ENCODE measurements at places on chromosomes 3 and 15.

- no peak for DNase-seq
Measured at GRCh38 chr3:105493305-105493892, 126.7 kb downstream of the ALCAM start.

GRCh38 chr3:183117056-183117455, 17.8 kb upstream of the MCCC1 start:
- no peak for DNase-seq

- DNase-seq, result no peak
Measured at GRCh38 chr15:89553632-89554031, 21.6 kb upstream of the TICRR start.

DNA sequence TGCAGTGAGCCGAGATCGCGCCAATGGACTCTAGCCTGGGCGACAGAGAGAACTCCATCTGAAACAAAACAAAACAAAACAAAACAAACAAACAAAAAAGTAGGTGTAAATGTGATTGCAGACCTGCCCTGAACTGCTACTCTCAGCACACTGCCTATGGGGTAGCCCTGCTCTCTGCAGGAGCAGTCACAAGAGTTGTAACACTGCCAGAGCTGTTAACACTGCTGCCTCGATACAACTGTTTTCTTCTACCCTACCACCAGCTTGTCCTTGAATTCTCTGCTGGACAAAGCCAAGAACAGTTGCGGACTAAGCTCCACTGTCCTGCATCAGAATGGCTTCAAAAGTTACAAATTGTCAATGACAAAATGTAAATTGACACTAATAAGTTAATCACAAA, 89.3 kb downstream of the ALCAM start:
- no peak for DNase-seq

DNA sequence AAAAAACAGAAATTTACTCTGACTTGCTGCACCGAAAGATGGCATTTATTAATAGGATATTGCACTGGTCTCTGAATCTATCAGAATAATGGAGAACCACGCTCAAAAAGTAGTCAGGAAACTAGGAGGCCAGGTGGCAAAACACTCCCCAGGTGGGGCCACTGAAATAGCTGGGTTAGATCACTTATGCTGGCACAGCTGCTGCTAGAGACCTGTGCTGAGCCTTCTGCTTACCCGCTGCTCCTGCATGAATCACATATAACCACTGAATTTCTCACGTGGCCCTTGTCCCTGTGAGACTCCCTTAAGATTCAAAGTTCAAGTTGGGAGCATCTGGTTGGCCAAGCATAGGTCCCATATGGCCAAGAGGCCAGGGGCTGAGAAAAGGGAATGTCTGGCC, 66.0 kb upstream of the OXTR start:
- no peak for DNase-seq

DNA sequence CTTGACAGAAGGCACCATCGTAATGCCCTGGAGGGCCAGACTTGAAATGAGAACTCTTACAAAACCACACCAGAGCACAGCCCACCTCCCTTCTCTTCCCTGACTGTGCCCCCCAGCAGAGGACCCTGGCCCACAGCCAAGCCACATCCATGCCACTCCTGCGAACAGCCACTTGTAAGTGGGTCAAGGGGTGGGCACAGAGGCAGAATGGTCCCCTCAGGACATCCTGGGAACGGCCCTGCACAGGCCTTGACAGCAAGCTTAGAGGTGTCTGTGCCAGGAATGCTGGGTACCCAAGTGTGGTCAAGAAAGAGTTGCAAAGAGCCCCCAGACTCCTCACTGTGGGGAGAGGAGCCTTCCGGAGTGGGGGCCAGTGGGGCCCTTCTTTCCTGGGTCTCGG, 33.3 kb downstream of the HCN4 start:
- DNase-seq, result no peak

DNA sequence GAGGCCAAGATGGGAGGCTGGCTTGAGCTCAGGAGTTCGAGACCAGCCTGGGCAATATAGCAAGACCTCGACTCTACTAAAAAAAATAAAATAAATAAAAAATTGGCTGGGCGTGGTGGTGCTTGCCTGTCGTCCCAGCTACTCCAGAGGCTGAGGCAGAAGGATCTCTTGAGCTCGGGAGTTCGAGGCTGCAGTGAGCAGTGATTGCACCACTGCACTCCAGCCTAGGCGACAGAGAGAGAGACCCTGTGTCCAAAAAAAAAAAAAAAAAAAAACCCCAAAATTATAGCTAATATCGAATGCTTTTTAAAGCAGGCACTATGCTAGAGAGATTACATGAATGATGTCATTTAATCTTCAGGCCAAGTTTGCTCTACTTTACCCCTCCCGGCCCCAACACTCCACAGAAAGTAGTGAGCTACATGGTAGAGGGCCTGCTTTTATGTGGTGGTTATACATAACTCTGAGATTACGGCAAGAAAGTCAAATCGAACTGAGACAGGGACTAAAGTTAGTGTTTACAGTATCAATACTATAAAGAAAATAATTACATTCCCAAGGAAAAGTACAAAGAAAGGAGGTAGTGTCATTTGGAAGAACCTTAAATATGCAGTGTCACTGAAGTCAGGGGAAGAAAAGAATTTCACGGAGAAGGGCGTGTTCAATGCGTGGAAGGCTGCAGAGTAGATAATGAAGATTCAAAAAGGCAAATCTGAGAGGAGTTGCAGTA, 1.1 kb downstream of the ADPGK start:
- no peak for DNase-seq

DNA sequence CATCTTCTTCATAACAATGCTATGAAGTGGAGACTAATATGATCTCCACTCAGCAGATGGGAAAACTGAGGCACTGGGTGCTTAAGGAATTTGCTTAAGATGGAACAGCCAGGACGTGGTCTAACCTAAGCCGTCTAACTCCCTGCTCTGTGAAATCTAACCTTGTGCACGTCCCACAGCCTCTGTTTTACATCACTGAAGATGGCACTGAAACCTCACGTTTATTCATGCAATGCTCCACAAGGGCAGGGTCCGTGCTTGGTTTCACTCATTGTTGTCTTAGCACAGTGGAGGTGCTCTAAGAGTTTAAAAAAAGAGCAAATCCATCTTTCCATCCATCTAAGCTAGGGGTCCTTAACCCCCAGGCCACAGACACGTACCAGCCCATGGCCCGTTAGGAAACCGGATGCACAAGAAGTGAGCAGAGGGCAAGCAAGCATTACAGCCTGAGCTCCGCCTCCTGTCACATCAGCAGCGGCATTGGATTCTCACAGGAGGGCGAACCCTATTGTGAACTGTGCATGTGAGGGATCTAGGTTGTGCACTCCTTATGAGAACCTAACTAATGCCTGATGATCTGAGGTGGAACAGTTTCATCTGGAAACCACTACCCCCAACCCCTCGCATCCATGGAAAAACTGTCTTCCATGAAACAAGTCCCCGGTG, 118.0 kb downstream of the FOXP1 start:
- no peak for DNase-seq

GRCh38 chr3:8503871-8504610, 2.4 kb downstream of the LMCD1 start:
- DNase-seq, result peak; percentile 35

- no peak for DNase-seq
Measured at GRCh38 chr3:32821686-32822296, 4.0 kb downstream of the TRIM71 start.

DNA sequence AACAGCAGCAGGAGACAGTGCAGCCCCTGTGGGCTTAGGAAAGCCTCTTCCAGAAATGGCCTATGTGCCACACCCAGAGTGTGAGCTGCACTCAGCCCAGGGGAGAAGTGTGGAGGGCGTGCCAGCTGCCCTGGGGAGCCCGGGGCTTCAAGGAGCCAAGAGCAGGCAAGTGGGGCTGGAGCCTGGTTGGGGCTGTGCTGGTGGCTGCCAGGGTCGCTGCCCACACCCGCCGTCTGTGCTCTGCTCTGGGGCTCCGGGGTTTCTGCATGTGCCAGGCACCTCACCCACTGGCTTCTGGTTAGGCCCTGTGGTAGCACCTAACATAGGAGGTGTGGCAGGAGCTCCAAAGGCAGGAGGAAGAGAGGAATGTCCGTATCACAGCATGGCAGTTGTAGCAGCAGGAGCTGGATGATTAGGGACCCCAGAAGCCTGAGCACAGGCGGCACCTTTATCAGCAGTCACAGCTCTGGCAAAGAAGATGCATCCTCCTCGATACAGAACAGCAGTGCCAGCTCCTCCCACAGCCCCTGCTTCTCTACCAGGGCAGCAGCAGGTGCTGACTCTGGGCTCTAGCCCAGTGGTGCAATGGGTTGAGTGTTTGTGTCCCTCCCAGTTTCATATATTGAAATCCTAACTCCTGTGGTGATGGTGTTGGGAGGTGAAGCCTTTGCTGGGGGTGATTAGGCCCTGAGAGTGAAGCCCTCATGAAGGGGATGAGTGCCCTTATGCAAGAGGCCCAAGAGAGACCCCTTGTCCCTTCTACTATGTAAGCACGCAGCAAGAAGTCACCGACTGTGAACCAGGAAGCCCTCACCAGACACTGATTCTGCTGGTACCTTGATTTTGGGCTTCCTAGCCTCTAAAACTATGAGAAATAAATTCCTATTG, 70.0 kb upstream of the KLF13 start:
- DNase-seq, result no peak

DNA sequence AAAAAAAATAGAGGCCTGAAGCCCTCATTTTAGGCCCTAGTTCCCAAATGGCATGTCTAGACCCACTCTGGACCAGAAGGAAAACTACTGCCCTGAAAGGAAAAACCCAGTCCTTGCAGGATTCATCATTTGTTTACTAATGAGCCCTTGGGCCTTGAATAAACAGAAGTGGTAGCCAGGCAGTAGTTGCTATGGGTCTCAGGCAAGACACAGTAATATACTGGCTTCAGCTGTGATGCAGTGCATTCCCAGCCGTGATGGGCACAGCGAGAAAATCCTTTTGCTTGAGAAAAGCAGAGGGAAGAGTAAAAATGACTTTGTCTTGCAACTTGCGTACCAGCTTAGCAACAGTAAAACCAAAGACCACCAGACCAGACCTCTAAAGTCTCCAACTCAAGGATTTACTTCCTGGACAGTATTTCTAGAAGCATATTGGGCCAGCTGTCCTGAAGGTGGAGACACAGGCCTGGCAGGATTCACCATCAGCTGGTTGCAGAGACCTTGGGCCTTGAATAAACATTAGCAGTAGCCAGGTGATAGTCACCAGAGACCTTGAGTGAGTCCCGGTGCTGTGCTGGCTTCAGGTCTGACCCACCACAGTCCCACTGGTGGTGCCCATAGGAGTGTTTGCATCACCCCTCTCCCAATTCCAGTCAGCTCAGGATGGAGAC, 208.3 kb upstream of the SLITRK3 start:
- no peak for DNase-seq

DNA sequence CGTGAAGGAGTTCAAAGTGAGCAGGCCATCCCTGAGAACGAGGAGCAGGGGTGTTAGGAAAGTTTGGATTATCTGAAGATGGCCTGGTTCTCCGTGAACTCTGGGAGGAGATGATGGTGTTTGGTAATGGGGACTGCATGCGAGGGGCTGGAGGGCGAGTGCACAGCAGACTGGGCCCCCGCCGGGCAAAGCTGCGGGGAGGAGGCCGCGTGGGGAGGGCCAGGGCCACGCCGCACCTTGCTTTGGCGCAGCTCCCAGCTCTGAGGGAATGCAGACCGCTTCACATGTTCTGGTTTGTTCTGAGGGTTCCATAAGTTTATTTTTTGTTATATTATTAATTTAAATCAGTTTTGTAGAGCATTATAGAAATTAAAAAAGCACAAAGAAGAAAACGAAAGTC, 22.2 kb downstream of the SLC6A1 start:
- DNase-seq, result no peak

DNA sequence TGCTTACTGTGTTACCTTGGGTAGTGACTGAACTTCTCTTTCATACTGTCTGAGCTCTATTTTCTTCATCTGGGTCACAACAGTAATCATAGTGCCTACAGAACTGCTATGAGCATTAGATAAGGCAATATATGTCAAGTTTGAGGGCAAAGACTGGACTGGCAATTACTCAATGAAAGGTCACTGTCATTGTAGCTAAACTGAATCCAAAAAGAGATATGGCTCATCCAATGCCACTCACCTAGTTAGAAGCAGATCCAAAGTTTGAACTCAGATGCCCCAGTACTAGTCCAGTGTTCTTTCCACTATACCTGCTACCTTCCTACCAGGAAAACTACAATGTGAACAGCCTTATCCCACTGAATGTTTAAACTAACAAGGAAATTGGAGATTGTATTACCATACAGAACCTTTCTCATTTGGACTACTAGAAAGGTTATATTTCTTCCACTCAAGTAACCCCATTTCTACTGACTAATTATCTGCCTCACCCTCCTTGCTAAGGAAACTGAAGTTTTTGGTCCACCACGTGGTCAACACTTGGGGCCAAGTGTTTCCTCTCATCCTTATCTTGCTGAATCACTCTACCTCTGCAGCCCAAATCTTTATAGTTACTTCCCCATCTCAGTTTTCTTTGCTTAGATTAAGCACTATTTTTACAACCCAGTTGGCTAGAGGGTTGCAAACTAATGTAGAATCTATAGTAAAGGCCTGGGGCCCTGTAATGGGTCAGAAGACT, 202.3 kb upstream of the LPP start:
- DNase-seq, result no peak

DNA sequence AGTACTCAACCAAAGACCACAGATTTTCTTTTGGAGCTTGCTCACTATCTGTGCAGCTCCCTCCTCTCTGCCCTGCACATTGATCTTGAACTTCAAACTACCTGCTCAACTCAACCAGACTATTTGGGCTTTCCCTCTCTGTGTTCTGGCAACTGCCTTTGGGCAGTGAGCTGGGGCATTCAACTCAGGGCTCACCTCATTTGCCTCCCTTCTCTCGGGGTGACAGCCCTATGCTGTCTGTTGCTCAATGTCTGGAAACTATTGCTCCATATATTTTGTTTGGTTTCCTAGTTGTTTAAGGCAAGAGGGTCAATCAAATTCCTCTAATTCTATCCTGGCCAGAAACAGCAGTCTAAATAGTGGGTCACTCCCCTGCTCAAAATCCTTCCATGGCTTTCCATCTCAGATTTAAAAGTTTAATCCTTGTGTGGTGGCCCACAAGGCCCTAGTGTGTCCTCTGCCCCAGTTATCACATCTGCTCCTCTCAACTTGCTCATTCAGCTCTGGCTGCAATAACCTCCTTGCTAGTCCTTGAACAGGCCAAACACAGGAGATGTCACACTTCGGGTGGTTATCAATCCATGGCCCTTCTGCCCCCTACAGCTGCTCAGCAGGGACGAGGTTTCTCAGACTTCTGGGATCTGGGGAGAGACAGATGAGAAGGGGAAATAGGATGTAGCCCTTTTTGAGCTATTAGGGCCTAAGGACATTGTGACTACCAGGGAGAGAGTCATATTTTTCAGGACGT, 67.8 kb downstream of the SNRK start:
- DNase-seq, result no peak

- peak; percentile 82 for DNase-seq
Measured at GRCh38 chr15:45022871-45023658, at the start of gene SORD. Gene SORD, plus strand, starts transcription at chr15:45023195. Its CDS starts 89 bp downstream, at chr15:45023284.

DNA sequence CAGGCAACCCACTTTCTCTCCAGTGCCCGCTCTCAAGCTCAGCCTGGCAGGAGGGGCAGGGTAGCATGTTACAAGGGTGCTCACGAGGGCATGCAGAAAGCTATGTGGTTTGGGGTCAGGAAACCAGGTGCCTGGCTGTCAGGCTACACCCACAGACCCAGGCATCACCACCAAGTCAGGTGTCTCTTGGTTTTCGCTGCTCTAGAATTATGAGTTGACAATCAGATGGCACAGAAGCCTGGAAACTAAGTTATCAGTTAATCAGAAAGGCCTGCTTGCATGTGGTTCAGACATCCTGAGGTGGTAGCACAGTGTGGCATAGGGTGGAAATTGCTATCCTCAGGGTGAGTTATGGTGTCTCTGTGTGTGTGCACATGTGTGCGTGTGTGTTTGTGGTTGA, 16.2 kb upstream of the CCR9 start:
- no peak for DNase-seq

All from fibroblast of skin of right quadriceps (primary cell).